ENCODE measurements at places on chromosomes 7 and 10.

DNA sequence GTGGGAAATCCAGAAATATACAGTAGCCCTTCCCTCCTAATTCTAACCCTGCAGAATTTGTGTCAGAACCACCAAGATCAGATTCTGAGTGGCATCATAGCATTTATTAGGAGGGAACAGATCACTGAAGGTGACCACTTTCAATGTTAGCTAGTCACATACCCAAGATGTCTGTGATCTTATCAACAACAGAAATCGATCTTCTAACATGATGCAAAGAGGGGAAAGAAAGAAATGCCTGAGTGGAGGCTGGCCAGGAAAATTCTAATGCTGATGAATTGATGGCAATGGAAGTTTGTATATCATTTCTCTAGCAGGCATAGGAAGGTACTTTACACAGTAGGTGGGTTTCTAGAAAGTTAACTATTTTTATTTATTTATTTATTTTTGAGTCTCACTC is 10.6 kb upstream of the SYPL1 start:
- DNase-seq = no peak

DNA sequence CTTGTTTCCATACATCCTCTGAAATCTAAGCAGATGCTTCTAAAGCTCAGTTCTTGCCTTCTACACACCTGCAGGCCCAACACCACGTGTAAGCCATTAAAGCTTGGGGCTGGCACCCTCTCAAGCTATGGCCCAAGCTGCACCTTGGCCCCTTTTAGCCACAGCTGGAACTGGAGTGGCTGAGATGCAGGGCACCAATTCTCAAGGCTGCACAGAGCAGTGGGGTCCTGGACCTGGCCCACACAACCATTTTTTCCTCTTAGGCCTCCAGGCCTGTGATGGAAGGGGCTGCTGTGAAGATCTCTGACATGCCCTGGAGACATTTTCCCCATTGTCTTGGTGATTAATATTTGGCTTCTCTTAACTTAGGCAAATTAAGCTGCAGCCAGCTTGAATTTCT is 38.8 kb upstream of the ZMYND11 start:
- no peak for DNase-seq

DNA sequence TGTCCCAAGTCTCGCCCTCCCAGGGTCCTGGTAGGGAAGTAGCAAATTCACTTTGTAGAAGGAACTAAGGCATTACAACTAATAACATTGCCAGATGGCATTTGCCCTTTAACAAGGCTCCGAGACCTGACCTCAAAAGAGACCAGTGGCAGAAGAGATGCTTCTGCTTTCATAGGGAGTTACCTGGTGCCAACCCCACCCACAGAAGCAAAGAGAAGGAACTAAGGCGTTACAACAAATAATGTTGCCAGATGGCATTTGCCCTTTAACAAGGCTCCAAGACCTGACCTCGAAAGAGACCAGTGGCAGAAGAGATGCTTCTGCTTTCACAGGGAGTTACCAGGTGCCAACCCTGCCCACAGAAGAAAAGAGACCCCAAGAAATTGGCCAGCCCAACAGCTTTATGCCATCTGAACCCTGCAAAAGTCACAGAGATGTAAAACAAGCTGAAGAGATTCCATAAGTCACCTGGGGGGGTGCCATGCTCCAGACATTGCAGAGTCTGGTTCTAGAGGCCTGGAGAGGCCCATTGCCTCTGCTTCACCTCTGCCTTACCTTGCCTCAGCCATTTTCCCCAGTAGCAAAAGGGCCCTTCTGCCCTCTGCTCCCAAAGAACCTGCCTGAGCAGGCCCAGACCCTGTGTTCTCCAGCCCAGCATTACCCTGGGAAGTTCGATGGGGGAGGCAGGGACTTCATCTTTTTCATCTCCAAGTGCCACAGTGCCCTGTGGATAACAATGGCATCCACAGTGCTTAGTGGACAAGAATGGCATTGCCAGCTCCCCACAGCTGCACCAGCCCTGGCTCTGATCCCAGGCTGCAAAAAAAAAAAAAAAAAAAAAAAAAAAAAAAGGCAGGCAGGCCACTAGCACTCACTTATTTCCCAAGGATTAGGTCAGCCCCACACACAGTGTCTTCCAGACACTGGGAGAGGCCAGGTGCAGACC is 179.5 kb upstream of the PLXNA4 start:
- DNase-seq = no peak

DNA sequence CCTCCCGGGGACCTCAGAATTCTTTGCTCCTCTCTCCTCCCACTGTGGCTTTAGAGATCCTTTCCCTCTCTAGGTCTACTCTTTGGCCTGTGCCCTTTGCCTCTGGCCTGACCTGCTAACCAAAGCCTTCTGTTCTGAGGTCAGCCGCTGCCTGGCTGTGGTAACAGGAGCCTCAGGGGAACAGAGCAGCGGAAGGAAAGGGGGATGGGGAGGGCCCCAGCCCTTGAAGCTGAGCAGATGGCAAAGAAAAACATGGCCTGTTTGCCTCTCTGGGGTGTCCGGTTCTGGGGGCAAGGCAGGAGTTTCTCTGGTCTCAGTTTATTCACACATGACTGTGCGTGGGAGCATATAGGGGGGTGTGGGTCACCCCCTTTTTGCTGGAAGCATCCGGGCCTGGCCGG is 28.2 kb downstream of the COL26A1 start:
- DNase-seq = no peak

GRCh38 chr10:6108631-6109443 is 20.0 kb downstream of the RBM17 start:
- peak; percentile 47 for DNase-seq

DNA sequence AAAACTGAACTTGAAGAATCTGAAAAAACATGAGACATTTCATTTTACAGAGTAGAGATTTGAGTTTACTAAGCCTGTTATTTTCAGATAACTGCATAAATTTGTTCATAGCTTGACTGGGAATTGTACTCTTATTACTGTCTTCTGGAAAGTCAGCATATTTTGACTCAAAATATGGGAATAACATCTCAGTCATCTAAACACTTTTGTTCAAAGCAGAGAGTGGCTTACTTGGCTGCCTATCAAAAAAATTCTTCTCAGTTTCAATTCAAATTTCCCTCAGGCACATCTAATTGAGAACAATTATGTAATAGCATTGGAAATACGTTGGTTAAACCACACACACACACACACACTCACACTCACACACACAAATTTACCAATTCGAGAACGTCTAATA is 384.6 kb downstream of the ARL4A start:
- DNase-seq = no peak

- DNase-seq = peak; percentile 78
These were observed 34.4 kb downstream of the ZC3HAV1 start for GRCh38 chr7:139075031-139075652.

DNA sequence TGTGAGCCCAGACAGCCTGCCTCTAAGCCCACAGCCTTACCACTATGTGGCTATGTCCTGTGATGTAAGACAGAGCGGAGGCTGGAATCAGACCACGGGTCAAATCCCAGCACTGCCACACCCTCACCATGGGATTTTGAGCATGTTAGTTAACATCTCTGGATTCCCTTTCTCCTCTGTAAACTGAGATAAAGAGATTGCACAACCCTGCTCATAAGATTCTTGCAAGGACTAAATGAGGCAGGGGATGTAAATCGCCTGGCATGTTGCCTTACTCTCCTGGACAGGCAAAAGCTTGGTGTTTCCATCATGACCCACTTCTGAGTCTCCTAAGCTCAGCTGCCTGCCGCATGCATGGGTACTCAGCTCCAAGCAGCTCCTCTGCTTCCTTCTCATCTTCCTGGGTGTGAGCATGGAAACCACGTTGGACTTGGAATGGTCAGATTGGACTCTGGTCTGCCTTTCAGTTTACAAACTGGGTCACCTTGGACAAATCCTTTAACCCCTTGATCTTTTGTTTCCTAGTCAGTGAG is 41.3 kb upstream of the MTURN start:
- no peak for DNase-seq

DNA sequence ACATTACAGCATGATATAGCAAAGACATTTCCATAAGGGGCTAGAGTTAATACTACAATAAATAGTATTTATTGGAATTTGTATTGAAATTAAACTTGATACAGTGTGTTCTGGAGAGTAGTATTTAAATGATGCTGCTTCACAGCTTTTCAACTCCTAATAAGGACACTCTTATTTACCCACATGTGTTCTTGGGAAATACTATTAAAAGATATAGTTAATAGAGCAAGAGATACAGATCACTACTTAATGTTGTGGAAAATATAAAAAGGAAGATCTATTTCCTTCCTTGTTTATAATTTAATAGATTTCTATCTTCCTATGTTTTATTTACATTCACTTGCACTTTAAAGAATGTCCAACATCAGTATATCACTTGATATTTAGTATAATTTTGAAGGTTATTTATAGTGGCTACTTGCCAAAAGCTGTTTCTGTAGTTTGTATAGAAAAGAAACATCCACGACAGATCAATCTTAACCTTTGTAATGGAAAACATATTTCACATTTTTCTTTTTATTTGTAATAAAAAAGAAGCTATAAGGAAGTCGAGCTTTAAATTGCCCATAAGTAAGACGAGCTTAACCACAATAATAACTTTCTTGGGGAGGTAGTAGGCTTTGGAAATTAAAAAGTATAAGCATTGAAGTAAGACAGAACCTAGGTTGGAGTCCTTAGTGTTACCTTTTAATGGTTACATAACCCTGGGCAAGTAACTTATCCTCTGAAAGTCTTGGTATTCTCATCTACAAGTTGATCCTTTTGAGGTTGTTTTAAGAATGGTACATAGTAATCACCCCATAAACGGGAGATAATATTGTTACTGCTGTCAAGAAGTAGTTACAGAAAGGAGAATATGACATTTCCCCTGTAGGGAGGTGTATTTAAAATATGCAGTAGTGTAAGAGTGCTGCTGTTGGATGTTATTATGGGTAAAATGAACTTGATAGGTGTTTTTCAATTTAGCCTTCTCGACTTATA is 32.8 kb downstream of the CPED1 start:
- no peak for DNase-seq

DNA sequence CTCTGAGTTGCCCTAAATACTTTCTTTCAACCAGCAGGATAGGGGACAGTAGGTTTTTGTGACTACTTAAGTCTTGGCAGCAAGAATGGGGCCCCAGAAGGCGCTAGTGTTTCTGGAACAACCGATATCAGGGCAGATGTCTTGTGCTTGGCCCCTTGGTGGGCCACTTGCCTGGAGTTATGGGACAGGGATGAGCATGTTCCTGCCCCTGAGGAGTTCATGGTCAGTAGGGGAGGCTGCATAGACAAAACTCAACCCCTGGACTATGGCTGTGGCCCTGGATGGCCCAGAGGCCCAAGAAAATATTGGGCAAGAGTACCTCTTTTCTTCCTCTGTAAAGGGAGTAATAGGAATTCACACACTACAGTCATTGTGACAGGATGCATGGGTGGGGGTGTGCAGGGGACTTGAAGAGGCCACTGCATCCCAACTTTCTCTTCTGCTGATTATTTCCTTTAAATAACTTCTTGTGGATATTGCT is 57.7 kb upstream of the IGFBP3 start:
- peak; percentile 12 for DNase-seq

- peak; percentile 14 for DNase-seq
These were observed 53.8 kb downstream of the MCMBP start for GRCh38 chr10:119818889-119819270.

- DNase-seq = no peak
These were observed 121.5 kb downstream of the CRPPA start for GRCh38 chr7:16299853-16300252.

DNA sequence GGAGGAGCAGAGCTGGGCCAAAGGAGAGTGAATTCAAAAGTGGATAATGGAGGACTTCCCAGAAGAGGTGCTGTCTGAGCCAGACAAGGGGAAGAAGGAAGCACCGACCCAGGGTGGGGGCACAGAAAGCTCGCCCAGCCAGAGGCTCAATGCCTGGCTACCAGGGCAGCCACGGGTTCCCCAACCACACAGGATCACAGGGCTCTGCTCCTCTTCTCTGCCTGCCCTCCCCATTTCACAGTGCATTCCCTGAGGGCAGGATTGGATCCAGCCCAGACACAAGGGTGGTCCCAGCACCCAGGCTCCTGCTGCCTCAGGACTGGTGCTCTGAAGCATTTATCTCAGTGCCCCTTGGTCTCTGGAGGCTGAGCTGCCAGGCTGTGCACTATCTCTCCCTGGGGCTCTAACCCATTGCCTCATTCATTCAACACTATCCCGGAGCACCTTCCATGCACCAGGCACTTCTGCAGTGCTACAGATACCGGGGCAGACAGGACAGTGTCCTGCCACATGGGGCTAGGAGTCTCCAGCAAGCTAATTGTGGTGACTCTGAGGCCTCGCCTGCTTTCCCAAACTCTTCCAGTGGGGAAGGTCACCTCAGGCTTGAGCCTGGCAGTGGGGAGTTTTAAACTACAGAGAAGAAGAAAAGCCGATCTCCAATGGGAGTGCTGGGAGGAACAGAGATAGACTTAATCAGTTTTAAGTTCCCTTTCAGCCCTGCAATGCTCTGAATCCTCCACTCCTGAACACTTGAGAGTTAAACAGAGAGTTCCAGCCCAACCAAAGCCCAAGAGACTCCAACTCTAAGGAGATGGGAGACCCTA is 201.8 kb upstream of the ZMIZ1 start:
- DNase-seq = no peak

DNA sequence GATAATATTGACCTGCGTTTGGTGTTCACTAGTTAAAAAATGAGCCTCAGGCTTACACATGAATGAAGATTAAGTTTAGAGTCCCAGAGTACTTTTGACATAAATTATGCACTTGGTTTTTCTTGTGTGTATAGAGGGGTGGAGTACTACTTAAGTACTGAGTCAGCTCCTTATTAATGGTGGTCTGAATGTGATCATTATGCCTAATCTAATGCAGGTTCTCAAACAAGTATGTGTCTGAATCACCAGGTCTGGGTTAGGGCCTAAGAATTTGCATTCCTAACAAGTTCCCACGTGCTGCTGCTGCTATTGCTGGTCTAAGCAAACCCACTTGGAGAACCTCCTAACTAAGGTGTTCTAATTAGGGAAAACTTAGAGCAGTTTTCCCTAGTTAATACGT is 30.7 kb upstream of the STOX1 start:
- DNase-seq = peak; percentile 59

DNA sequence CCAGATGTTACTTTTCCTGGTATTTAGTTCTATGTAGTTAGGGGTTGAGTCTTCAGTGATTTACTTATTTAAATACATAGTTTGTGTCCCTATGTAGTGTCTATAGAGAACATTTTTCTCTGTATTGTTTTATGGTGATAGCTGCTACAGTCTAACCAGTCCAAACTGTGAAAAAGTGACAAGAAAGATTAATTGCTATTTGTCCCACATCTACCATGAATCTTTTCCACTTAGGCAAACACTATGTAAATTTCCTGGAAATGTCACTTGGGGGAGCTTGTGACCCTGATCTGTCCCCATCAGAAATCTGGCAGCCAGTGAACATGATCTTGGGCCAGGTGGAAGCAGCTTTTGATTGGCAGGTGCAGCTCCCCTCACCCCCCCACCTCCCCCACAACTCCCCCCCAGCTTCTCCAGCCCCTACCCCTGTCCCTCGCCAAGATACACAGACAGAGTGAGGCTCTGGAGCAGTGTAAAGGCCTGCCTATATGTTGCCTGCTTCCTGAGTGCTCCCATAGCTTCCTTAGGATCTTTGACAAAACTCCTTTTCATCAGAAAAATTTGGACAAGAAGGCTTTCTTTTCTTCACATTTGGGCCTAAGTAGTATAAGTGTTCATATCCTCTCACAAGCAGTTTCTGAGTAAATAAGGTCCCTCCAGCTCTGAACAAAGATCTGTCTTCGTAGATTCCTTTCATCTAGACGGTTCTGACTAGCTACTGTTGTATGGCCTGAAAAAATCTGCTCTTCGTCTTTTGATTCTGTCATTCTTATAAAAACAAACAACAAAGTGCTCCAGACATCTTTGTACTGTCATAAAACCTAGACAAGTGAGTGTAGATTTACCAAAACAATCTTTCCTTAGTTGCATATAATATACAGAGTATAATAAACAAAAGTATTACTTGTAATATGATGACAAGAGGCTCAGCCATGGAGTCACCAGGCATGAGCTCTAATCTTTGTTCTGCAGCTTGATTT is 31.5 kb upstream of the SLC13A1 start:
- no peak for DNase-seq

- DNase-seq = no peak
These were observed 623.6 kb downstream of the PTPRN2 start for GRCh38 chr7:157964016-157964415.

Data from fibroblast of skin of abdomen (primary cell).